ENCODE measurements at places on chromosomes 3 and 15.

GRCh38 chr3:117026401-117026800 lies 316.8 kb downstream of the TUSC7 start:
- no peak for DNase-seq

DNA sequence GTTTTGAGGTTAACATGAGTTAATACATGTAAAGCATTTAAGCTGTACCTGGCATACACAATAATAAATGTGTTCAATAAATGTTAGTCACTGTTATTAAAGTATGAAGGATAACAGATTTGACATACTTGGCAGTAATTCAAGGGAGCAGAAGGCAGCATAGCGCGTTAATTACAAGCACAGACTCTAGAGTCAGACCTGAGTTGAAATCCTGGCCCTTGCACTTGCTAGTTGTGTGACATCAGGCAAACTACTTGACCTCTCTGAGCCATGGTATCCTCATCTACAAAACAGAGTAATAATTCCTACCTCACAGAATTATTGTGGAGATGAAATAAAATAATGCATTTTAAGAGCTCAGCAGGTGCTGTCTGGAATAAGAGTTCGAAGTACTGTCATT lies 5.4 kb downstream of the IFT122 start:
- no peak for DNase-seq

GRCh38 chr15:94324835-94325767 lies 93.7 kb downstream of the MCTP2 start:
- no peak for DNase-seq

- peak; percentile 32 for DNase-seq
Observed at GRCh38 chr3:170483485-170484262, 65.0 kb downstream of the CLDN11 start.

DNA sequence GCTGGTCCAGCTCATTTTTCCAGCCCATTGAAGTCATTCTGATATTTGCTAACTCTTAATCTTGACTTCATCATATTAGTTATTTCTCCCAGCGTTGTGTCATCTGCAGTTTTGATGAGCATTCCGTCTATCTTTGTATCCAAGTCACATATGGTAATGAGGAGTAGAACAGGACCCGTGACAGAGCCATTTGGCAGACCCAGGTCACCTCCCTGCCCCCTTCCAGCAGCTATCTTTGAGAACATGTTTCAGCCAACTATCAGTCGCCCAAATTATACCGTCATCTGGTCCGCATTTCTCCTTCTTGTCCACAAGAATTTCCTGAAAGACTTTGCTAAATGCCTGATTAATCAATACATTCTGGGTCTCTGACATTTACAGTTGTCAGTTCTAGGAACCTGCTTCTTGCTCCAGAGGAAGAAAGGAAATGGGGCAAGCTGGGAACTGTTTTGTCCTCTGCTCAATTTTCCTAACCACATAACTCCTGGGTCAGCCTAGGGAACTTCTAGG lies 347.1 kb upstream of the NR2E3 start:
- no peak for DNase-seq

DNA sequence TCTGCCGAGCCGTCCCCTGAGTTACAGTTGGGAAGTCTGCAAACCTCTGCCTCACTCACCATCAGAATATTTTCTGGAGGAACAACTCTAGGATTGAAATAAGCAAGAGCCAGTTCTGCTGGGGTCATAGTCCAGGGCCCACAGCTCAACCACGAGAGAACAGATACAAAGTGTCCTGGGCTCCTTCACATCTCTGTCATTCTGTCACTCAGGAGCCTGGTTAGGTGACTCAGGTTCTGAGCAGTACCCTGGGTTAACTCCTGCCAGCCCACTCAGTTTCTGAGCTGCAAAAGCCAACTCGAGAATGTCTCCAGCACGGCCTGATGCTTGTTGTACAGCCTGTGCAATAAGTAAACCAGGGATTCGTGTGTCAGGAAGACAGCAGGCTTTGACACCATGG lies 155.7 kb downstream of the SLCO3A1 start:
- DNase-seq = no peak

GRCh38 chr3:123113889-123114450 lies 47.1 kb downstream of the PDIA5 start:
- DNase-seq = peak; percentile 50

DNA sequence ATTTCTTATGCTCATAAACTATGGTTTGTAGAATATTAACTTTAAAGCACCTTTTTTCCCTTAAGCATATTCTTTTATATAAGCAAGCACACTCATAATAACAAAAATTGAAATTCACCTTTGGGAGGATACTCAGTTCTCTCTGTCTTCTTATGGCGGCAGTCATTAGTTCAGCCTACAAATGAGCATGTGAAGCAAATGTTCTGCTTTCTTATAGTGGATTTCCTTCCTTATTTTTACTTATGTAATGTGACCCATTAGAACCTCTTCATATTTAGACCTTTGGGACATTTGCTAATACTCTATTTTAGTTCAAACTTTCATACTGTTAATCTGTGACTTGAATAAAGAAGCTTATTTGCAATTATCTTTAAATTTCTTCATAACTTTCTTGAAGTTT lies at the start of gene P2RY13:
TSS of gene P2RY13 (minus strand) at position 187 of the 400 bp plus-strand sequence. CDS start at position 166, 21 bp downstream.
- no peak for DNase-seq

GRCh38 chr3:51191768-51192167 lies 193.3 kb upstream of the MANF start:
- DNase-seq = no peak

- DNase-seq = peak; percentile 59
Observed at GRCh38 chr3:88807491-88808105, 299.8 kb upstream of the EPHA3 start.

DNA sequence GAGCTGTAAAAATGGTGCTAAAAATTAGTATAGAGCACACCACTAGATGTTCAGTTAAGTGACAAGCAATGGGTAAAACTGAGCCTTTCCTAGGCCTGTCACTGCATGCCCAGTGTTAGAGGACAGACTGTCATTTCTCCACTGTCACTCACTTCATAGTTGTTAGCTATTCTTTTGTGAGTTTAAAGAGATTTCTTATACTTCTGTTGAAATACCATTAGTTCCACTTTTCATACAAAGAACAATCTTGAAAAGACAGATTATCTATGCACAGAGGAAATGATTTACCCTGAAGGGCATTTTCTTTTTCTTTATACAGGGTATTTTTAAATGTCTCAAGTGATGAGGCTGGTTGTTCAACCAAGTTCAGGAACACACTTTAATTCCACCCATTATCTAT lies 28.3 kb upstream of the CHMP2B start:
- DNase-seq = no peak

DNA sequence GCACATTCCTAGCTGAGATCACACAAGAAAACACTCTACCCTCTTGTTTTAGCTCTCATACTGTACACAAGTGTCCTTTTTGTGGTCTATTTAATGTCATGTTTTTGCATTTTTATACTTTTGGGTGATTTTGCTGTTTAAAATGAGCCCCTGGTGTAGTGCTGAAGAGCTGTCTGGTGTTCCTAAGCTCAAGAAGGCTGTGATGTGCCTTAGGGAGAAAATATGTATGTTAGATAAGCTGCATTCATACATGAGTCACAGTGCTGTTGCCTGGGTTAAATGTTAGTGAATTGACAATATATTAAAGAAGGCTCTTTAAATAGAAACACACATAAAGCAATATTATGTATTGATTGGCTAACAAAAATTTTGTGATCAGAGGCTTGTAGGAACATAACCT lies 387.4 kb upstream of the C2CD4B start:
- DNase-seq = peak; percentile 7

GRCh38 chr3:127762787-127763105 lies 59.6 kb downstream of the MGLL start:
- no peak for DNase-seq

DNA sequence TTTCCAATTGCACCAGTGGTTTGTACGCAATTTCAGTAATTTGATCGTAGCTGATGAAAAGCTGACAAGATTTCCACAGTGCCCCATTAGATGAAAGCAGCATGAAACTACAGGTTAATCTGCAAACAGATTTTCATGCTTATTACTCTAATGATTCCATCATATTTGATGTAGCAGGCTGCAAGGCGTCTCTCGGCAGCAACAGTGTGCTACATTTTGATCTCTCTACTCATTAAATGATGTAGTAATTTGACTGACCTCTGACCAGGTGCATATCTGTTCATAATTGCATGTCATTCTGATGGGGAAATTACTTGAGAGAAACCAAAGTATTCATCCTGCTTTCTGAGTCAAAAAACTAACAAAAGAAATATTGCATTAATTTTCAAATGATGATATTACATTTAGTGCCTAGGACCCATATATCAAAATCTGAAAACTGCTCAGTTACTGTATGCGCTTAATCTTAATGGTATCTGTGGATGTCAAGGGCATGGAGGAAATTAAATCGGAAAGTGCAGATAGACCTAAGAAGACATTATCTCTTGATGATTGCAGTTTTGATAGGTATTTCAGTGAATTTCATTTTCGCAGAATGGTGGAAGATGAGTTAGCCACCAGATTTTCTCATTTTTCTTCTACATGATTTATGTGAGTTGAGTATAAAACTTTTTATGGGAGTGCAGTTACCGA lies 198.5 kb downstream of the RSRC1 start:
- no peak for DNase-seq

GRCh38 chr3:39707314-39707909 lies 102.0 kb upstream of the MYRIP start:
- peak; percentile 49 for DNase-seq

DNA sequence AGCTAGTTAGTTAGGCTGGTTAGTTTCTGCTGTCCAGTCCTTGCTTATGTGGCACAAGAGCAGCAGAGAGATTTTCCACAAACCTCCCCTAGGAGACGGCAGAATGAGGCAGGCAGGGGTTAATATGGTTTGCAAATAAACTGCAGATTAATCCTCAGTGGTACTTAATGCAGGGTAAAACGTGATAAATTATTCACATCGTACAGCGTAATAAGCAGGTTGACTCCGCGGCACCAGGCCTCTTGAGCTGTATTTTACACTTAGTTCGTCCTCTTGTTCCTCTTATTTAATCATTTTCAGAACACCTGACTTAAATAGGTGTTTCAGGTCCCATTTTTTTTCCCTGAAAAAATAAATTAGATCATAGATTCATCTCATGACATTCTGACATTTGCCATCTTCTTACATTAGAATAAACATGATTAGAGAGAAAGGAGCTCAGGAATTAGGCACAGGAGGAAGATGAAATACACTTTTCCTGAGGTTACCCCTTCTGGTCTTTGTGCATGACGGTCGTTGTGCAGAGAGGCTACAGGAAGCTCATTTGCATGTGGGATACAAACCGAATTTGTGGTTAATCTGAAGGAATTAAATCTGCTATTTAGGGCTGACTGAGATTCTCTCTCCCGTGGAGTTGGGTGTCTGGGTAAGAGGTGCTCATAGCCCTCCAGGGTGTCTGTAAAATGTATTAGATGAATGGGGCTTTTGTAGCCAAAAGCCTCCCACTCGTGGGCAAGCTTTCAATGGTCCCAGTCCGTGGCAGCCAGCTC lies 27.1 kb upstream of the VPS8 start:
- no peak for DNase-seq

GRCh38 chr3:175297216-175297615 lies 438.1 kb downstream of the NAALADL2 start:
- no peak for DNase-seq

DNA sequence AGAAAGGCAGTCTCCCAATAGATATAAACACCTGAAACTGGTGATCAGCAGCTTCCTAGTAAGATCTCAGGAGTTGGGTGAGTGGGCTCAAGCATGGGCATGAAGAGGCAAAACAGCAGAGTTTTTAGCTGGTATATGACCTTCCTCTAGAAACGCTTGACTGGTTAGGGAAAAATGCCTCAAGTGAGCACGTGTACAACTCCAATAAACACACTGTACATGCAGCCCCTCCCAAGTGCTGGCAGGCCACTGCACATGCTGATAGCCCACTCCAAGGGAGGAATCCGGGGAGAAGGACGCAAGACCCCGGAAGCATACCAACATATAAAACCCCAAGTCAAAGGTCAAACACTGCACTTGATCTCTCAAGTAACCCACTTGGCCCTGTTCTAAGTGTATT lies 143.0 kb downstream of the FMN1 start:
- no peak for DNase-seq

DNA sequence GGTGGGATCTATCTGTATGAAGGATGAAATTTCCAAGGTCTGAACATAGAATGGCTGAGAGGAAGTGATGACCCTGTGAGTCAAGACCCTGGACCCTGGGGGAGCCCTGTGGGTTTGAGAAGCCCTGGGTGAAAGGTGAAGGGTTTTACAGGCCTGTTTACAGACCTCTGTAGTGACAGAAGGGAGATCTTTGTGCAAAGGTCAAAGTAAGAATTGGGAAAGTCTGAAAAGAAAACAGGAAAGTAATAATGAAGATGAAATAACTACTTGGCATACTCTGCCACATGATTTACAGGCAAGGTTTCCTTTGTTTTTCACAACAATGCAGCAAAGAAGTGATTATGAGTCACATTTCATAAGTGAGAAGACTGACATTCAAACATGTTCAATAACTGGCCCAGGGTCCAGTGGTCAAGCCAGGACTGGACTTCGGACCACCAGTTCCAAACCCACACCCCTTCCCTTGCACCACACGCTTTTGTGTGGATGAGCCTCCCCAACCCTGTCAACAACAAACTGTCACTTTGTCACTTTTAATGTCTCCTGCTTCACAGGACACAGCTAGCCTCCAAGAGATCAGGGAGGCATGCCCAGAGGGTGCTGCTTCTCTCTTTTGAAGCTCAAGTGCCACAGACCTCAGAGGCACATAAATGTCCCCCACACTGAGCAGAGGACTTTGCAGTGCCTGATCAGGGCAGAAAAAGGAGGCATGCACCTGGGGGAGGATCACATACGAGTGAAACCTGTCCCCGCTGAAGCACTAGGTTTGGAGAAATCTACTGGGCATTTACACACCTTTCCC lies 21.5 kb downstream of the CD86 start:
- no peak for DNase-seq

- no peak for DNase-seq
Observed at GRCh38 chr3:33144433-33144832, 30.6 kb downstream of the CRTAP start.

- DNase-seq = no peak
Observed at GRCh38 chr15:96495386-96495785, 164.9 kb downstream of the NR2F2 start.

DNA sequence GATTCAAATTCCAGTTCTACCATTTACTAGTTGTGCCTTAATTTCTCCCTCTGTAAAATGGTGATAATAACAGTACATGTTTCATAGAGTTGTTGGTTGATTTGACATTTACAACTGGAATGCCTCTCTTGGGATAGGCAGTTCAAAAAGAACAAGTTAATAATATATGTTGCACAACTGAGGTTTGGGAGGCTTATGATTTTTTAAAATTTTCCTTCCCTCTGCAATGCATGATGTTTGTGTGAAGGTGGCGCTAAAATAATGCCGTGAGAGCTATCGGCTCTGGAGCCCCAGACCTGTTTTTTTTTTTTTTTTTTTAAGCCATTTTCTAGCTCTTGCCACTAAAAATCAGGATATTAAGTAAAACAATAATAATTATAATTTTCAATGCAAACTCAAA lies 18.6 kb downstream of the DNAJB11 start:
- peak; percentile 69 for DNase-seq

DNA sequence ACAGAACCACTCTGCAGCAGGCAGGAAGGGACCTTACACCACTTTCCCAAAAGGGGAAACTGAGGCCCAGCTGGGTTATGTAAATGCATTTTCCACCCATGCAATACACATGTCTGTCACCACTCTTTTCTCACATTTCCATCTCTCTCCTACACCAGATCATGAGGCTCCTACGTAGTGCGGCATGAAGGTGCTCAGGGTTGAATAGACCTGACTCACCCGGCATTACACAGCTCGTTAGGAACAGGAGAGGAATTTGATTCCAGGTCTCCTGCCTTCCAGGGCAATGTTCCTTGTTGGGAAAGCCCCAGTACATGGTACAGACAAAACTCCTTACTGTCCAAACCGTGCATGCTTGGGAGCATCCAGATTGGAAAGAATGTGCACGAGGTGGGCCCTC lies 61.9 kb upstream of the DCLK3 start:
- DNase-seq = no peak
